ENCODE measurements at places on chromosomes 13 and 19.

GRCh38 chr13:50927701-50928100 lies 18.1 kb downstream of the RNASEH2B start:
- DNase-seq: no peak

DNA sequence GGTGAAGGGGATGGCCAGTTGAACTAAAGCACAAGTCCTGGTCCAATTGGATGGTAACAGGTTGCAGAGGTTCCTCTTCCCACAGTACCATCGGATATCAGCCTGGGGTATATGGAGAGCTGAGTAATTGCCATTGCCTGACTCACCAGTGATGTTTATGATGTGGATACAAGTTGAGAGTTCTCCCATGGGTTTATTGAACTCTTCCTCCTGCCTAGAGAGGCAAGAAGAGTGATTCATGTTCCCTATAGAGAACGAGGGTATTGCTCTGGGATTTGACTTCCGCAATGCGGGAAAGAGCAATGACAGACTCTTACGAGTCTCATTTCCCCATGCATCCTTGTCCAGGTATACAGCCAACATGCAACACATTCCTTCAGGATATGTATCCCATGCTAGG lies 111.3 kb upstream of the PCDH9 start:
- no peak for DNase-seq

DNA sequence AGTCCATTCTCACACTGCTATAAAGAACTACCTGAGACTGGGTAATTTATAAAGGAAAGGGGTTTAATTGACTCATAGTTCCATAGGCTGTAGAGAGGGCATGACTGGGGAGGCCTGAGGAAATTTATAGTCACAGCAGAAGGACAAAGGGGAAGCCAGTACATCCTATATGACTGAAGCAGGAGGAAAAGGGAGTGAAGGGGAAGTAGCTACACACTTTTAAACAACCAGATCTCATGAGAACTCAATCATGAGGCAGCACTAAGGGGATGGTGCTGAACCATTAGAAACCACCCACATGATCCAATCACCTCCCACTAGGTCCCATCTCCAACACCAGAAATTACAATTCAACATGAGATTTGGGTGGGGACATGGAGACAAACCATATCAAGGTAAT lies 209.1 kb downstream of the DIAPH3 start:
- DNase-seq: no peak

GRCh38 chr19:58279042-58279924 lies 528 bp downstream of the ZNF8 start:
- DNase-seq: peak; percentile 61

DNA sequence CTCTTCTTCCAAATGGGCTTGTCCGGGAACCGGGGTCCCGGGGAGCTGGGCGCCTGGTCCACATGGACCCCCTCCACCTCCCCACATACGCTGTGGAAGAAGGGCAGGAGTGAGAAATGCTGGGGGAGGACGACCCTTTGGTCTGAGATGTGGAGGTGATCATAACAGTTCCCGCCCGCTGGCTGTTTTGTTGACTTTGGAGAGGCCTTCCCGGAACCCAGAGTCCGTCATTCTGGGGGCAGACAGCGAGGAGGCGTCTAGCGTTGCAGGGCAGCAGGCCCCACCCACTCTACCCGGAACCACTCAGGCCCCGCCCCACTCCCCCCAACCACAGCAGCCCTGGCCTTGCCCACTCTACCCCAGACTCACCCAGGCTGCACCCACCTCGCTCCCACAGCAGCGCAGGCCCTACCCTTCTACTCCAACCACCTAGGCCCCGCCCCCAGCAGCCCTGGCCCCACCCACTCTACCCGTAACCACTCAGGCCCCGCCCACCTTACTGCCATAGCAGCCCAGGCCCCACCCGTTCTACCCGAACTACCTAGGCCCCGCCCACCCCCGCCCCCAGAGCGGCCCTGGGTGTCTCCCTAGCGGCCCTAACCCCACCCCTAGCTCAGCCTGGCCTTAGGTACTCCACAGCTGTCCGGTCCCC lies 7.1 kb downstream of the GPR108 start:
- no peak for DNase-seq

- DNase-seq: no peak
Measured at GRCh38 chr13:22428188-22428828, 752.5 kb upstream of the SGCG start.

- DNase-seq: peak; percentile 17
Measured at GRCh38 chr13:114161644-114162532, 17.2 kb upstream of the CFAP97D2 start.

- DNase-seq: peak; percentile 65
Measured at GRCh38 chr13:40064154-40065097, 409.0 kb downstream of the COG6 start.

- no peak for DNase-seq
Measured at GRCh38 chr13:74774264-74774663, 640.1 kb upstream of the KLF12 start.

- DNase-seq: peak; percentile 24
Measured at GRCh38 chr19:459724-460511, 915 bp downstream of the SHC2 start.

- peak; percentile 96 for DNase-seq
Measured at GRCh38 chr19:44648631-44649251, 5.0 kb downstream of the PVR start.

DNA sequence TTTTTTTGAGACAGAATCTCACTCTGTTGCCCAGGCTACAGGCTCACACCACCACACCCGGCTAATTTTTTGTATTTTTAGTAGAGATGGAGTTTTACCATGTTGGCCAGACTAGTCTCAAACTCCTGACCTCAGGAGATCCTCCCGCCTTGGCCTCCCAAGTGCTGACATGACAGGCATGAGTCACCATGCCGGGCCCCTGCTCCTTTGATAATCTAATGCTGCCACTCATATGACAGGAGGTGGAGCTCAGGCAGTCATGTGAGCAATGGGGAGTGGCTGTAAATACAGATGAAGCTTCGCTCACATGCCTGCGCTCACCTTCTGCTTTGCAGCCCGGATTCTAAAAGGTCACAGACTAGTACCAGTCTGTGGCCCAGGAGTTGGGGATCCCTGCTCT lies 25.1 kb downstream of the ARHGEF18 start:
- DNase-seq: peak; percentile 23

DNA sequence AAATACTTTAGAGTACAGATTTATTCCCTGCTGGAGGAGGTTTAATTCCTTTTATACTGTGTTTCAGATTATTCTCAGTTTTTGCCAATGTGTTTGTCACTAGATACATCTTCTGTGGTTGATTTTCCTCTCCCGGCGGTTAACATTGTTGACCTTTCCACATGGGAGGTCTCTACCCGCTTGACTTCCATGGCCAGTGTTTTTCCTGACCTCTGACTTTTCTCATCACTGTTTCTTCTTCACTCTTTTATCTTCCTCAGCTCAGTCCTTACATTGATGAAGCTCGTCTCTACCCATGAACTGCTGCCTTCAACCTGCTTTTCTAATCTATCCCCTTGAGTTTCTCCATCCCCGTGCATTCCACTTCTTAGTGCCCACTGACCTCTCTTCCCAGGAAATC lies 517.4 kb downstream of the GPC6 start:
- no peak for DNase-seq

DNA sequence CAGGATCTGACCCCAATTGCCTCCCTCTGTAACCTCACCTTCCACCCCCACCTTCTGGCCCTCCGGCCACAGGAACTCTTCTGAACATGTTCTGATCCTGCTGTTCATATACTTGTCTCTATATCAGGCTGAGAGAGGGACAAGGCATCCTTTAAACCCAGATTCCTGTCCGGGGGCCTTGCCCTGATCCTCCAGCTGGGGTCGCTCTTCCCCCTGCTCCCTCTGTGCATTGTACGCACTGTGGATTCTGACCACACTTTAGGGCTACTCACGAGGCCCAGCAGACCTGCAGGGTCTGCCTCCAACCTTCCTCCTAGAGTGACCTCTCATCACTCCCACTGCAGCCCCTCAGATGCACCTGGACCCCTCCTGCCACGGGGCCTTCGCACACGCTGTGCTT lies 269.3 kb downstream of the UQCRFS1 start:
- DNase-seq: no peak

GRCh38 chr19:17998827-17999150 lies 9.2 kb upstream of the ARRDC2 start:
- DNase-seq: no peak

DNA sequence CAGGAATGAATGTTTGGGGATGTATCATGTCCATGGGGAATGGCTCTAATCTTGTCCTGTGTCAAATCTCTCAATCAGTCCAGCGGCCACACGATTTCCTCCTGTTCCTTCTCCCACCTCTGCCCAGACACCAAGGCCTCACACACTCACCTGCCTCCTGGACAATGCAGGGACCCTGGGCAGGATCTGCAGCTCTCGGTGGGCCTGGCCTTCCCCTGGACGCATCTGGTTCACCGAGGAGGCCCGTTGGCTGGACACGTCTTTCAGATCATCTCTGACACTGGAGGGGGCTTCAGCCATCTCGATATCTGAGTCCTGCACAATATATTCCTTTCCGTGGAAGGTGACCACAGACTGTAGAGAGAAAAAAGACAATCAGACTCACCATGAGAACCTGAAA lies 21.4 kb downstream of the ZSCAN5C start:
- DNase-seq: no peak

- no peak for DNase-seq
Measured at GRCh38 chr13:103006641-103007426, 59.4 kb downstream of the SLC10A2 start.

GRCh38 chr13:112657850-112658445 lies 31.9 kb upstream of the ATP11A start:
- DNase-seq: peak; percentile 99

GRCh38 chr19:15902254-15902653 lies 4.4 kb upstream of the CYP4F2 start:
- no peak for DNase-seq

GRCh38 chr19:48249502-48250014 lies 6.2 kb downstream of the CARD8 start:
- no peak for DNase-seq

DNA sequence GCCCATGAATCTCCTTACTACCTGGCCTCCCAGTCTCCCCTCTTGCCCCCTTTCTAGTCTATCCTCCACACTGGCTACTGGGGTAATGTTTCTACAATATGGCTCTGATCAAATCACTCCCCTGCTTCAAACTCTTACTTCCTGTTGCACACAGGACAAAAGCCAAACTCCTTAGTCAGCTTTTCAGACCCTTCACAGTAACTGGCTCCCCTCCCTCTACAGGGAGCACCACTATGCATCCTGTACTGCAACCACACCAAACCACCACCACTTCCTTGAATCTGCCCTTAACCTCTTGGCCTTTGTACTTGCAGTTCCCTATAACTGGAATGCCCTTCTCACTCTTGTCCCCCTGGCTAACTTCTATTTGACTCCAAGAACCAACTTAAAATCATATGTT lies 32.2 kb downstream of the DEDD2 start:
- DNase-seq: peak; percentile 47

DNA sequence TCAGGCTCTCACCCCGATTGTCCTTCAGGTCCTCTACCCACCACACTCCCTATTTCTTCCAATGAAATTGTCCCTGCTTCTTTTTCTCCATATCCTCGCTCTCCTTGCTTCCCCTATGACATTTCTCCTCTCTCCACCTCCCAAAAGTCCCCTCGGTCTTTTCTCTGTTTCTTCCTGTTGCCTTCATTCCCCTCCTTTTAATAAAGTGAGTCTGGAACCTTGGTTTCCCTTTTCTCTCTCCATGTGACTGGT lies 676 bp upstream of the ZNF574 start:
- DNase-seq: no peak

DNA sequence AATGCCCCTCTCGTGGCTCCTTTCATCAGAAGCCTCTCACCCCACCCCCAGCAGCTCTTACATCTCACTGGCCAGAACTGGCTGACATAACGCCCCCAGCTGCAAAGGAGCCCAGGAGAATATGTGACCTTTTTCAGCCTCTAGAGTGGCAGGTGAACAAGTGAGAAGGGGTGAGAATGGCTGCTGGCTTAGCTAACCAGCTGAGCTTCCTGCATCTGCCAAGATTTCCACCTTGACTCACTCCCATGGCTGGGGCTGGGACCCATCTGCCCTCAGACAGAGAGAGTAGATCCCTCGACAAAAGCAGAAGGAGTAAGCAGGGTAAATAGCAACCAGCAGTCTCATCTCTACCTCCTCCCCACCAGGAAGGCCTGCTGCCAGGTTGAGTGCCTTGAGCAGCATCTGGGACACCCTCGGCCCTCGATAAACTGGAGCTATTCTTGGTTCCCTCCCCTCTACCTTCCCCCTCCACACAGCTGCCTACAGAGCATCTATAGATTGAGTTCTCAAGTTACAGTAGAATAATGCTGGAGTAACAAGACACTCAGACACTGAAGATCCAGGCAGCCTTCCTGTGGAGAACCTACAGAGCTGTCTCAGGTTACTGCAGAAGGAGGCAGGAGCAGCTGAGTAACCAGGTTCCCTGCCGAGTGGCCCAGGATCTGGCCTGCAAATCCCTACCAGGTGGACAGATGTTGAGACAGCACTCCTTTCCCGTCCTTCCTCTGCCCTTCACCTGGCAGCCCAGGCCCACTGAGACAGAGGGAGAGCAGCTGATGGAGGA lies 15.5 kb downstream of the KASH5 start:
- peak; percentile 43 for DNase-seq

GRCh38 chr13:40384976-40385857 lies 281.2 kb downstream of the FOXO1 start:
- no peak for DNase-seq

DNA sequence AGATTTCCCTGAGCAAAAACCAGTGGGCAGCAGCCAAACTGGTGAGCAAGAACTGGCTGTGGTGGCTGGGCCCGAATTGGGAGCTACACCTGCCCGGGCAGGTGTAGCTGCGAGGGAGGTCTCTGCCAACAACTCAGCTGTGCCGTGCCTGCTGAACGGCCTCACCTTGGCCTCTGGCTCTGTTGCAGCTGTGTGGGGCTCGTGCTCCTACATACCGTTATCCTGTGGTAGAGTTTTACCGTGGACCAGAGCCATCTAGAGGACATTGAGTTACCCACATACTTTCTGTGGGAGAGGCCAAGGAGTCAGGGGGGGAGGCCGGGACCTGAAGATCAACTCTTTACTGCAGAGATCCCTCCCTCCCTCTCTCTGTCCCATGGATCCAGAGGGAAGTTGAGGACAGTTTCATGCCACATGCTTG lies 113.2 kb downstream of the TM9SF2 start:
- DNase-seq: peak; percentile 52

DNA sequence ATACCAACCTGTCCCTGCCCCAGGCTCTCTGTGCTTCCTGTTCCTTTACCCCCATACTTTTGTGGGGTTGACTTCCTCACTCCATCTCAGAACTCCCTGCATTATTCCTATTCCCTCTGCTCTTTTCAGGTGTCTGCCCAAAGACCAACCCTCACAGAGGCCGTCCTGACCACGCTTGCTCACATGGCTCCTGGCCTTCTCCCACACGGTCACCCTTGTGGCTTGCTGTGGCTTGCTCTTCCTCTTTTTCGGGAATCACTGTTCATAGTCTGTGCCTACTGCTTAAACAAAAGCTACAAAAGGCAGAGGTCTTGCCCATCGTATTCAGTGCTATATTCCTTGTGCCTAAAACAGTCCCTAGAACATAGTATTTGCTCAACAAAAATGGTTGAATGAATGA lies 25.2 kb upstream of the ARGLU1 start:
- DNase-seq: no peak

Data from kidney tubule cell (primary cell).